ENCODE measurements at places on chromosomes 11 and 22.

DNA sequence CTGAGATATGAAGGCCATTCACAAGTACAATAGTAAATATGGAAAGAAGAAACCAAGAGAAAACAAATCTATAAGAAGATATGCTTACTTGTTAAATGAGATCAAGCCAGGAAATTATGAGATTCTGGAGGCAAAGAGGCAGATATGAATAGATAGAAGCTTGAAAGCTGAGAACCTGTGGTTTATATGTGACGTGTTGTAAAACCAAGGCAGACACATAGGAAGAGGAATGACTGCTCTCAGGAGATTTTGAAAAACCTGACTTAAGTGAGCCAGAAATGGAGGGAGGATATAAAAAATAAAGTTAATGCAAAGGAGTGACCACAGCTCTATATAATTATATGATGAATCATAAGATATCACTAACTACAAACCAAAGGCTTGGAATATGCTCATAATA, 1160.5 kb upstream of the CNTN5 start:
- DNase-seq = no peak

DNA sequence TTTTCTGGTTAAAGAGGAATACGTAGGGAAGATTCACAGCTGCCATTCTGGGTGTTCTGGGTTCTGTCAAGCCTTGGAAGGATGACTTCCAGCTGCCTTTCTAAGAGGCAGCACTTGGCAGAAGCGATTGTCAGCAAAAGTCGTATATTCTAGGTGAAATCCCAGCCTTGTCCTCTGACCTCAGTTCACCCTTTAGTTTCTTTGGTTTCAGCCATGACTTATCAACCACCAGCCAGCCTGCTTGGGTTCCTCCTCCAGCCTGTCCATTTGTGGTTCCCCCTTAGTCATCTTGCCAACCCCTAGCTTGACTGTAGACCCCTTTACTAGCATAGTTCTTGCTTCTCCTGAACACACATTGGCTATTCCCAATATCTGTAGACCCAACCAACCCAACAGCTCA, 102.3 kb upstream of the CD44 start:
- DNase-seq = no peak

DNA sequence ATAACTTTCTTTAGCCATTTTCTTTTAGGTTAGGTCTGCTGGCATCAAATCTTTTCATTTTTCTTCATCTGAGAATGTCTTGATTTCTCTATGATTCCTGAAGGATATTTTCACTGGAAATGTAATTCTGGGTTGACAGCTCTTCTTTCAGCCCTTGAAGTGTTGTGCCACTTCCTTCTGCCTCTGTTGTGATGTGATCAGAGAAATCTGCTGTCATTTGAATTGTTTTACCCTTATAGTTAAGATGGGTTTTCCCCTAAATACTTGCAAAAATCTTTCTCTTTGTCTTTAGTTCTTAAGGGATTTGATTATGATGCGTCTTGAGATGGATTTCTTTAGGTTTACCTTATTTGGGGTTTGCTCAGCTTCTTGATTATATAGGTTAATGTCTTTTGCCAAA, 23.0 kb downstream of the USP47 start:
- DNase-seq = no peak

DNA sequence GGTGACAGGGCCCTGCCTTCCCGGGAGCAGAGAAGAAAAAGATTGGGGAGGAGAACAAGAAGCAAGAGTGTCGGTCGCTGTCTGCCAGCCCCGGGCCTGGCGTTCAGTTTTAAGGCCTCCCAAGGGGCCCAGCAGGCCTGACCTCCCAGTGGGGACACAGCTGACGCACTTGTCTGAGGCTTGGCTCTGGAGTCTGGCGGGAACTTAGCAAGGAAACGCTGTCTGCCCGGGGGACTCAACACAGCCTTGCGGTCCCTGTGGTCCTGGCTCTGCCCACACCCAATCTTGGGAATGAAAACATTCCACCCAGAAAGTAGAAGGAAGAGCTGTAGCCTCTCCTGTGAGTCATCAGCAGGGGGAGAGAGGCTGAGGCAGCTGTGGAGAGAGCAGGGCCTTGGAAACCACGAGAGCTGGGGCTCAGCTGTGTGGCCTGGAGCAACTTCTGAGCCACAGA, 54.4 kb downstream of the TRAF6 start:
- no peak for DNase-seq

DNA sequence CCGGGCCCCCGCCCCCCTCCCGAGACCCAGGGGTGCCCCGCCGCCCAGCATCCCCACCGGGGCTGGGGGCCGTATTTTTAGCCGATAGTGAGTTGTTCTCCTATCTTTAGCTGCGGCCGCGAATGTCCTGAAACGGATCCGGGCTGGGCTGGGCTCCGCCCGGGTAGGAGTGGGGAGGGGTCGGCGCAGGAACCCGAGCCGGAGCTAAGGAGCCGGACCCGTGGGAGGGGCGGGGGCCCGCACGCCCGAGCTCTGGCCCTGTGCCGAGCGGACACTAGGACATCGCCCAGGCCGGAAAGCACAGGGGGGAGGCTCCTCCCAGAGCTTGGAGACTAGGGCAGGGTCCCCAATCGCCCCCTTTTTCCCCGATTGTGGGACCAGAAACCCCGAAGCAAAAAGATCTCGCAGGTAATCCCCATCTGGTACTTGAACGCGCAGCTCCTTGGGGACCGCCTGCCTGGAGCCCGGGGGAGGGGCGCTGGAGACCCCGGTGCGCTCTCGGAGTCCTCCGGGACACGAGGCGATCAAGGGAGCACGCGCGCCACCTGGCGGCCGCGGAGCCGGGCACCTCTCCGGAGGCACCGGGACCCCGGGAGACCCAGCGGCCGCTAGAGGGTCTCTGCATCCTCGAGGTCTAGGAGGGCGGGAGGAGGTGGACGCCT, 669 bp downstream of the CDC42EP2 start:
- no peak for DNase-seq

DNA sequence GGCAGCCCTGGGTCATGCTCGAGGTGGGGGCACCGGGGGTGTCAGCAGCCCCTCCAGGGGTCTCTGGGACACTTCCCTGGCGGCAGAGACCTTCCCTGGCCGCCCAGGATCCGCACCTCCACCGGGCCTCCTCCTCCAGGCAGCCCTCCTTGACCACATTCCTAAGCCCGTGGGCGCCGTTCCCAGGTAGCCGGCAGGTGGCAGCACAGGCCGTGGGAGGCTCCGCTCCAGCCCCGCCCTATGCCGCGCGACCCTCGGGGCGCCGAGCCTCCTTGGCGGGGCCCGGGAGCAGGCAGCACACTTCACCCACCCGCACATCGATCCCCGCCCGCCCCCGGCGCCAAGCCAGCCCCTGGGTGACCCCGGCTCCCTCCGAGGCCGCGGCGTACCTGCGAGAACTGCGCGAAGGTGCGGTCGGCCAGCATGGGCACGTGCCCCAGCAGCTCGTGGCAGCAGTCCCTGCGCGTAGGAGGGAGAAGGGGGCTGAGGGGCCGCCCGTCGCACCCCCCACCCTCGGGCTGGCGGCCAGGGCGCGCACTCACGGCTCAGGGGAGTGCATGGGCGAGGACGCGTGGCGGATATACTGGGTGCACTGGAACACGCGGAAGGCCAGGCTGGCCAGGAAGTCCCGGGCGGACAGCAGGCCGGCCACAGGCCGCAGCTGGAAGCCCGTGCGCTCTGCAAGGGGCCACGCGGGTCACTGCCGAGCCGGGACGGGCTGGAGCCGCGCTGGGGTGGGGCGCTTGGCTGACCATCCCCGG, 5.3 kb upstream of the INS start:
- DNase-seq = no peak

DNA sequence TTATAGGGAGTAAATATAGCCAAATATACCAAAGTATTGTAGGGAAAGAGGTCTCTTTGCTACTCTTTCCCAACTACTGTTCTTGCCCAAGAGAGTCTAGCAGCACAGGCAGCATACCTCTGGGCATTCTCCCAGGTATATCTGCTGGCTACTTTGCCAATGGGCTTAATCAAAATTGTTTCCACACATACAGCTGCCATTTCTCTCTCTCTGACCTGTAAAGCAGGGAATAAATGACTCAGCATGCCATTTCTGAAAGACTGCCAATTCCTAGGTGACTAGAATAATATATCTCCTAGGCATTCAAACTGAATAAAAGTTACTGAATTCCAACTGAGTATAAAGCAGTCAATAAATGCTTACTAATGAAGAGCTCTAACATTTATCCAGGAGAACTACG, 44.6 kb downstream of the RDX start:
- DNase-seq = peak; percentile 70

DNA sequence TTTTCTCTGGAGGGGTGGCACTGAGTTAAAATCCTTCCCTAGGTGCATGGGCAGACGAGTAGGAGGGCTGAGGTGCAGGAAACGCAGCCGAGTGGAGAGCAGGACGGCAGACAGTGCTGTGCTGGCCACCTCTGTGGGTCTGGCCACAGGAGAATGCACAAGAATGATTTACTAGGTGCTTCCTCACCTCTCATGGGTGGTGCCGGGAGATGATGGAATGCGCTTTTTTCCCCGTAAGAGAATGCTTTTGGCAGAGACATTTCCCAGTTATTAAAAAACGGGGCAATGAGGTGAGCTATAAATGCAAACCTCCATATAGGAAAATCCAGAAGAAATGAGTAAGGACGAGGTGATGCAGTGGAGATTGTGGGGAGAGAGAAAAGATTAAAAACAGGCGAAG, 86.1 kb downstream of the ADAMTS15 start:
- DNase-seq = no peak

DNA sequence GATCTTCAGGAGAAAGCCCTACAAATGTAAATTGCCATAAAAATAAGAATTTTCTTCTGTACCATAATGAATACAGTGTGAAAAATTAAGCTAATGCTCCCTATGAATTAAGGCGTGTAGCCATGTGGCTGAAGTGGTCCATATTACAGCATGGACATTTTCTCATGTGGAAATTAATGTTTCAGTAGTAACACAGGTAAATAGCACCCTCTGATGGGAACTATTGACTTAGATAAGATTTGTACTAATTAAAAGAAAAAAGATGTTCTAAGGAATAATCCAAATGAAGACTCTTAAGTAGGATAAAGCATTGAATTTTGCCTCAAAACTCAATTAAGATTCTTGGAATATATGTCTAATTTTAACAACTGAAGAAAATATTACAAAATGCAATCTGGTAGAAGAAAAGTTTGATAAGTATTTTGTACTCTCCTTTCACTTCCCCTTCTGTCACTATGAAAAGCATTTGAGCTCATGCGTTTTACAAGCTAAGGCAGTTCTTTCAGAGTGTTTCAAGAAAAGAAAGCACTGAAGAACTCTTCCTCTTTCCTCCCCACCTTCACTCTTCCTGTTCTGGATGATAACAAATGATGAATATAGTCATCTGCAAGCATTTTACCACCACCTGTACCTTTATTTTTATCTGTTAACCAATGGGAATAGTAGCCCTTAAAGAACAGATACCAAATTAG, 9.9 kb upstream of the OR8D2 start:
- DNase-seq = no peak

DNA sequence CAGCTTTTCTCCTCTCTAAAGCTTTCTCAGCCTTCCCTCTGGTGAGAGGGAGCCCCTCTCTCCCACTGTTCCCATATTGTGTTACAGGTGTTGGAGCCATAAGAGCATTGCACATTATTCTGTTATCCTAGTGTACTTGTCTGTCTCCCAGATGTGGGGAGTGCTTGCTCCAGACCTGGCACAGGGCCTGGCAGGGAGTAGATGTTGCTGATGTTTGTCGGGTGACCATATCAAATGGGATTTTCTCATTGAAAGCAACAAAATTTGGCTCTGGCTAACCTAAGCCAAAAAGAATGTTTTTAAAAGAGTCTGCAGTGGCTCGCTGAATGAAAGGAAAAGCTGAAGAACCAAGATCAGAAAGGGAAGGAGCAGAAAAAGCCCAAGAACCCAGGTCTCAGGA, 41.1 kb downstream of the CYB5R2 start:
- DNase-seq = no peak

DNA sequence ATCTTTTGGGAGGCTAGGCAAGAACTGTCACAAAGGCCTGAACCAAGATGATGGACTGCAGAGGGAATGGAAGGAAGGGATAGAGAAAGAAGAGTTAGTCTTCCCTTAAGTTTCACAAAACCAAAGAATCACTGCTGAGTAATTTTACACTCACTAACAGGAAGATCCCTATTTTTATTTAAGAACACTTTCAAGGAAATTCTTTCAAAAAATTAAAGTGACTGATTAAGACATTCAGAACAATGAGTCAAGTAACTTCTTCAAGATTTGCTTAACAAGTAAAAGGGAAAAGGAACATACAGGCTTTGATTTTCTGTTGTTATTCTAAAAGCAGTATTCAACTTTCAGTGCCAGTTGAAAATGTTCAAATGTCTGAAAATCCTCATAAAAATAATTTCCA, 3.1 kb downstream of the PITPNB start:
- DNase-seq = no peak

DNA sequence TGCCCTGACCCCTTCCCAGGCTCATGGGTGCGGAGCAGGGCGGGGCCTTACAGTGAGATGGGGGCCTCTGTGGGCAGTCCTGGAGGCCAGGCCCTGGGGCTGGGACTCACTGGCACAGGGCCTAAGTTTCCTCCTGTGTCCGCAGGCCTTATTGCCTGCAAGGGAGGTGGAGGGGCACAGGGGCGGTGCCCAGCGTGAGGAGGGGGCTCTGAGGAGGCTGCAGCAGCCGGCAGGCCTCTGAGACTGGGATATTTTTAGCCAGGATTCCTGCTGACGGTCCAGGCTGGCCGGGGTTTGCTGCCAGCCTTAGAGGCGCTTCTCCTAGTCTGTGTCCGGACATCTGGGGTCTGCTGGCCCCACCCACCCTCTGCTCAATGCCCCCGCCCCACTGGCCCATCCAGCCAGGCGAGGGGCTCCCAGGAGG, 5.7 kb upstream of the RTN4R start:
- DNase-seq = no peak

DNA sequence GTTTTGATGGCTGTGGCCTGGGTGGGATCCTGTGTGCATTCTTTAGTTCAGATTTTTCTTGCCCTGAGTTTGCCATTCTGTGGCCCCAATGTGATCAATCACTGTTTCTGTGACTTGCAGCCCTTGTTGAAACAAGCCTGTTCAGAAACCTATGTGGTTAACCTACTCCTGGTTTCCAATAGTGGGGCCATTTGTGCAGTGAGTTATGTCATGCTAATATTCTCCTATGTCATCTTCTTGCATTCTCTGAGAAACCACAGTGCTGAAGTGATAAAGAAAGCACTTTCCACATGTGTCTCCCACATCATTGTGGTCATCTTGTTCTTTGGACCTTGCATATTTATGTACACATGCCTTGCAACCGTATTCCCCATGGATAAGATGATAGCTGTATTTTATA, 620 bp downstream of the OR4C16 start:
- no peak for DNase-seq

All from LNCaP clone FGC (cell line).